Fibroblast of villous mesenchyme (primary cell): ENCODE measurements at places on chromosomes 5 and 9. TPM values are rescaled to one million over a fixed set of nuclear protein-coding genes. Genes with fewer than 3 reads are reported as not detected.

Gene IL5
- total RNA-seq = not detected in 2 replicates

Gene OXCT1
- total RNA-seq = 19.6 and 23.3 TPM in 2 replicates

Gene RLN2
- total RNA-seq = 0.43 TPM in 1 of 2 replicates, not detected in the other

Gene MLANA
- total RNA-seq = not detected in 2 replicates

Gene TAF11L4
- total RNA-seq = not detected in 2 replicates

Gene GPX8
- total RNA-seq = 133 and 182 TPM in 2 replicates

Gene PCDHGA7
- total RNA-seq = 3.5 and 4.5 TPM in 2 replicates

Gene FSTL4
- under 0.01 TPM in 1 of 2 replicates, not detected in the other for total RNA-seq

Gene C6
- total RNA-seq = not detected in 2 replicates

Gene SAPCD2
- total RNA-seq = 5.2 TPM in 2 replicates

Gene DHFR
- 15.5 and 29.8 TPM in 2 replicates for total RNA-seq

Gene VLDLR
- total RNA-seq = 4.7 and 9.0 TPM in 2 replicates

Gene RASEF
- total RNA-seq = 0.43 and 0.97 TPM in 2 replicates

Gene PALM2AKAP2
- total RNA-seq = 24.5 and 31.5 TPM in 2 replicates

Gene ARHGEF39
- 0.97 and 3.0 TPM in 2 replicates for total RNA-seq

Gene LURAP1L
- total RNA-seq = 38.0 and 49.0 TPM in 2 replicates

Gene FBN2
- 81.6 and 137 TPM in 2 replicates for total RNA-seq

Gene BAAT
- total RNA-seq = under 0.01 TPM in 1 of 2 replicates, not detected in the other

Gene SPINK7
- not detected in 2 replicates for total RNA-seq

Gene PKD2L2
- not detected in 2 replicates for total RNA-seq

Gene DOLK
- total RNA-seq = 24.8 and 31.5 TPM in 2 replicates

Gene STK32A
- 0.97 and 2.2 TPM in 2 replicates for total RNA-seq

Gene SLC31A1
- 34.5 and 41.5 TPM in 2 replicates for total RNA-seq

Gene PTGES
- total RNA-seq = 8.7 and 16.0 TPM in 2 replicates

Gene SLC6A18
- not detected in 2 replicates for total RNA-seq

Gene TSSK1B
- total RNA-seq = 0.43 and 0.64 TPM in 2 replicates

Gene GLRA1
- total RNA-seq = not detected in 2 replicates

Gene C9
- under 0.01 TPM in 1 of 2 replicates, not detected in the other for total RNA-seq
